ENCODE measurements at places on chromosomes 7 and 10.

- DNase-seq = no peak
Observed at GRCh38 chr10:102743078-102743587, 615 bp upstream of the WBP1L start.

DNA sequence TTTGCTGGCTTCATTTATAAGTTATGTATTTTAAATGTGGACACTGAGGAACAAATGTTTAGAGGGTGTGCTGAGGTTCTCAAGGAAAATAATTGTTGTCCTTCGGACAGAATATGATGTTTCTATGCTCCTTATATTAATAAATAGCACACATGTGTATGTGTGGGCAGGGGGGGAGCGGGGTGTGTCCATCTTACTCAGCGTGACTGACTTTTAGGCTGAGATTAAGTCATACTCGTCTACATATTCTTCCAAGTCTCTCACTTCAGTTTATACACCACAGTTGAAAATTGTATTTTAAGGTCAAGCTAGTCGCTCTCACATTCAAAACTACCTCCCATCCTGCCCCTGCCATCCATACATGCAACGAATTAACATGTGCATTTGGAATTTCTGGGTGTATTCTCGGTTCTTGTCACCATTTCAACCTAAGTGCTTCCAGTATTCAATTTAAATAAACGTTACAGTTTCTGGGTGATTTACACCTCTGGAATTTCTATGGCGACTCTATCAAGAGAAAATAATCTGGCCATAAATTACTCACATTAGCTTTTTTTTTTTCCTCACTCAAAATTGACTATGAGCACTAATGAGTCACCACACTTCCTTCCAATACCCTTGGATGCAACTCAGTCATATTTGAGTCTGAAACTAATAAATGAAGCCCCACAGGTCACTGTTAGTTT lies 3.3 kb downstream of the PCDH15 start:
- no peak for DNase-seq

GRCh38 chr7:5020098-5020497 lies 25.6 kb upstream of the RBAK start:
- no peak for DNase-seq

- DNase-seq = no peak
Observed at GRCh38 chr10:100505164-100505563, 14.5 kb downstream of the SEC31B start.

DNA sequence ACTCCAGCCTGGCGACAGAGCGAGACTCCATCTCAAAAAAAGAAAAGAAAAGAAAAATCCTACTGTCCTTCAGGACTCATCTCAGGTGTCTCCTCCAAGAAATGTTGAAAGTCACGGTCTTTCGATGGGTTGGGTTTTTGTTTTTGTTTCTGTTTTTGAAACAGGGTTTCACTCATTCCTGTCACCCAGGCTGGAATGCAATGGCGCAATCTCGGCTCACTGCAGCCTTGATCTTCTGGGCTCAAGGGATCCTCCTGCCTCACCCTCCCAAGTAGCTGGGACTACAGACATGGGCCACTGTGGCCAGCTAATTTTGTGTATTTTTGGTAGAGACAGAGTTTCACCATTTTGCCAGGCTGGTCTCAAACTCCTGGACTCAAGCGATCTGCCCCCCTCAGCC lies 3.1 kb upstream of the SORBS1 start:
- DNase-seq = no peak

- DNase-seq = no peak
Observed at GRCh38 chr7:3862774-3863173, 561.7 kb downstream of the SDK1 start.

- DNase-seq = no peak
Observed at GRCh38 chr7:93232673-93233018, 480 bp downstream of the VPS50 start.

DNA sequence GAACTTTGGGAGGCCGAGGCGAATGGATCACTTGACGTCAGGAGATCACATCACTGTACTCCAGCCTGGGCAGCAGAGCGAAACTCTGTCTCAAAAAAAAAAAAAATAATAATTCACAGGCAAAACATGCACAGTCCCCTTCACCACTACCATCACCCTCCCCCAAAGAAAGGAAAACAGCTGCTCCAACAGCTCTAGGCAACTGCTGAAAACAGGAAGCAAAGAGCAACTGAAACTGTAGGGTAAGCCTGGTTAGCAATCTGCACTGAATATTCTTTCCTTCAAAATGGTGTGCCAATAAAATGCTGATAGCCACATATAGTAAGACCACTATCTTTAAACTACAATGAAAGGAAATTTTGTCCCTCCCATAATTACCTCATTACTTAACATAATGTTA lies 11.8 kb downstream of the NT5C2 start:
- DNase-seq = no peak

- no peak for DNase-seq
Observed at GRCh38 chr7:51731075-51731474, 414.5 kb upstream of the COBL start.

DNA sequence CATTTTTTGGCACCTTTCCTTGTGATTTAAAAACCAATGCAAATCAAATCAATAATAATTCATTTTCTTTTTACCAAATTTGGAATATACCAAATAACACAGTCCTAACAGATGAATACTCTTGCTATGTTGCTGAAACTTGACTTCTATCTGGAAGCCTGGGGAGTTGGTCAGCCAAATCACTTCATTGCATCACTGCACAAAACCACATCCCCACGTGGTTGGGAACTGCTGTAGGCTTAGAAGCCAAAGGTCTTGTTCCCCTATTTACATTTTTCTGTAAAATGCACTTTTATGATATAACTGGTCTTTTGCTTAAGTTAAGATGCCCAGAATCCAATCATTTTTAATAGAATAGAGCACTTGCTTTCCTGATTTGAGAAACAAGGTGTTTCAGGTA lies 15.2 kb downstream of the GPR85 start:
- peak; percentile 51 for DNase-seq

DNA sequence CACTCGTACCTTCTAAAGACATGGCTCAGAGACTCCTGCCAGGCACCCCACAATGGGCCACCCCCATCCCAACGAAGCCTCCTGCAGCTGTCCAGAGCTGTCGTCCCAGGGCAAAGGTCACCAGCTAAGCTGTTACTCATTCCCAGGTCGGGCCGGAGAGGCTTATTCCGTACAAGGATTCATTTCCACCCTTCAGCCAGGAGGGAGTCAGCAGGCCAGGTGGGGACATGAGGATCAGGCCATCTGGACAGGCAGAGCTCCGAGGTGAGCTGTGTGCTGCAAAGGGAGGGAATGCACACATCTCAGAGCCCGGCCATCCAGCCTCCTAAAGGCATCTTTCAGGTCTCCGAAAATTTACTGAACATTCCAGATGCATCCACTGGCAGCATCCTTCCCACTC lies 63.9 kb upstream of the NANOS1 start:
- no peak for DNase-seq

- DNase-seq = no peak
Observed at GRCh38 chr7:80259-81067, 111.9 kb upstream of the FAM20C start.

GRCh38 chr10:31929261-31930022 lies 811 bp upstream of the ARHGAP12 start:
- DNase-seq = peak; percentile 68

DNA sequence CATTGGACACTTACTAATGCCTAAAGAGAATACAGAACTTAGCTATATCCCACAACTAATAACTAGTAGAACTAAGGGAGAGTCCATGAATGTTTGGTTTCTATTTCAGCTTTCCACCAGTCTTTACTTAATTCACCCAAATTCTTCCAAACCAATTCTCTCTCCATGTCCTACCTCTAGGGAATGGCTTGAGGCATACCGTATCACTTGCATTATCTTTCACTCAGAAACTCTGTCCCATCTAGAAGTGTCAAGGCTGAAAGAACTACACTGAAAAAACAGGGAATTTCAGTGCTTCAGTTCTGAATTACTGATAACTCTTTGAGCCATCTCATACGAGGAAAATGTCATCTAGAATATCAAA lies 758 bp downstream of the TMEM168 start:
- no peak for DNase-seq

GRCh38 chr10:69338547-69339450 lies 60.5 kb downstream of the HK1 start:
- DNase-seq = no peak

- DNase-seq = no peak
Observed at GRCh38 chr10:20856484-20856883, 40.6 kb downstream of the NEBL start.

DNA sequence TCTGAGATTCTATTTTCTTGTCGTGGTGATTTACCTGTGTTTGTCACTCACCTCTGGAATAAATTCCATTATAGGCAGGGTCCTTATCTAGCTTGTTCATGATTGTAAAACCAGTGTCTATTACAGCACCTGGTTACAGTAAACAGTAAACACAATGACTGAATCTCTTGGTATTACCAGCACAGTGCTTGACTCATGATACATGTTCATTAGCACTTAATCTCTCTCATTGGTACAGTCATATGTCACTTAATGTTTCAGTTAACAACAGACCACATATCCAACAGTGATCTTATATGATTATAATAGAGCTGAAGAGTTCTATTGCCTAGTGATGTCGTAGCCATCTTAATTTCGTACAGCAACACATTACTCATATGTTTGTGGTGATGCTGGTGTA lies 1.6 kb upstream of the TASOR2 start:
- no peak for DNase-seq

GRCh38 chr7:131604841-131605279 lies 48.4 kb upstream of the PODXL start:
- DNase-seq = no peak

DNA sequence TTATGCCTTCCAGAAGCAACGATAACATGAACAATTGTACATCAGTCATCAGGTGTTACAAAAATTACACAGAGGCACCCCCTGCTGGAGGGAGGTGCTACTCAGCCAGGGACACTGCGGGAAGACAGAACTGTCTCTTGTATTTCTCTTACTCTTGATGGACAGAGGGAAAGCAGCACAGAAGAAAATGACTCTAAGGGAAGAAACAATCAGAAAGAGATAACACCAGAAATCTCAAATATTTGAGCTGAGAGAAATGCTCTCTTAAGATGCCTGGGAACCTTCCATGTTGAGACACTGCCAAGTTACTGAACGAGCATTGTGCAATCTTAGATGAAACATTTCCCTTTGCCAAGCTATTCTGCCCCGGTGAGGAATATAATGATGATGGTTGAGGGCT lies 227.6 kb upstream of the NPSR1 start:
- no peak for DNase-seq

DNA sequence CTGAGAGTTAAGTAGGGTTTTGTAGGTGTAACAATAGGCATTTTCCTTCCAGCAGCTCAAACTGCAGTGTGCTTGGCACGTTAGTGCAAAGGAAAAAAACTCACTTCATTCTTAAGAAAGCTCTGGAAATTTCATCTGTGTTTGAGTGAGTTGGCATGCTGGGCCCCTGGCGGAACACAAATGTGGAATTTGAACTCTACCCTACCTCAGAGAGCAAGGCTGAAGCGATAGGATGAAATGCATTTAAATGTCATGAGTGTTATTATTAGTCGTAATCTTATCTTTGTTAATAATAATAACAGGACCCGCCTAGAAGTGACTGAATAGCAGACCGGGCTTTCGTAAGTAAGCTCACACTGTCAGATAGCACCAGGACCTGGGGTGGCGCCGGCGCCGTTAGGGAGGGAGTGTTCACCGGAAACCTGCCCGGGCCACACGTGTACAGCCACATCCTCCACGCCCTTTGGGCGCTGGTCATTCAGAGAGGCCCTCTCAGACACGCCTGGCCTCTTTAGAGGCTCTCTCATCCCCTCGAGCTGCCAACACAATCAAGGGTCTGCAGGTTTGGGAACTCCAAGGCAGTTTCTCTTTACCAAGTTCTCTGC lies 63.5 kb downstream of the GRK5 start:
- DNase-seq = peak; percentile 92

Measured in lower lobe of right lung (tissue), 2 donors.